ENCODE measurements at places on chromosomes 12 and 14.
A peak's percentile ranks its signal among the peaks of the same experiment; 100 is the strongest.

- no peak for DNase-seq
Measured at GRCh38 chr12:12019881-12020280, 50.9 kb upstream of the BCL2L14 start.

DNA sequence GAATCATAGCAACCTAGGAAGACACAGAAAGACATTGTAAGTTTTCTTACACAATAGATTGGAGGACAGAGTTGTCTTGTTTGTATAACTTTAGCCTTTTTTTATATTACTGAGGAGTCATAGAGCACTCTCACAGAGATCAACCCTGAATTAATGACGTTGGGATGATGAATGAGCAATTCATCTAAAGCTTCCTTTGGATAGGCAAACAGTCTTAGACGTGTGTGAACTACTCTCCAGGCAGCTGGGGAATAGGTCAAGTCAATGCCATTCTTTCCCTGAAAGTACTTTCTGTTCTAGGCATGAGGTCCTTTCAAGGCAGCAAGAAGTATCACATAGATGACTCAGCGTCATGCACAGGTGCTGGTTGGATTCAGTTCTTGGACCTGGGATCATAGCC is 369.1 kb upstream of the NOVA1 start:
- DNase-seq = peak; percentile 11

GRCh38 chr12:109173443-109174240 is 57.3 kb downstream of the ACACB start:
- no peak for DNase-seq

DNA sequence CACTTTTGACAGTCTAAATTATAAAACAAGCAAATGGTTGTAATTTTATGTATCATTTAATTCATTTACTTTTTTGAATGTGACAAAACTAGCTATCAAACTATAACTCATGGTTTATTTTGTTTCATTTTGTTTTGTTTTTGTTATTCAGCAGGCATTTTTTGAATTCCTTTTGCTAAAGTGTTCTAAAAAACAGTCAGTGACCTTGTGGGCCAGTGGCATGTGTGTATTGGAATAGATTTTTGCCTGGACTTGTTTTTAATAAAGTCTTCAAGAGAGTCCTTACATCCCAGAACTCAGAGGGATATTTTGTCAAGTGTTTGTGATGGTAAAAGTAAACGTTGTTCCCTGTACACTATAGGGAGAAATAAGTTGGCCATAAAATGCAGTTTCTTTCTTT is 369.7 kb upstream of the SYT1 start:
- no peak for DNase-seq

- DNase-seq = no peak
Measured at GRCh38 chr12:52951640-52952039, 2.7 kb downstream of the KRT18 start.

DNA sequence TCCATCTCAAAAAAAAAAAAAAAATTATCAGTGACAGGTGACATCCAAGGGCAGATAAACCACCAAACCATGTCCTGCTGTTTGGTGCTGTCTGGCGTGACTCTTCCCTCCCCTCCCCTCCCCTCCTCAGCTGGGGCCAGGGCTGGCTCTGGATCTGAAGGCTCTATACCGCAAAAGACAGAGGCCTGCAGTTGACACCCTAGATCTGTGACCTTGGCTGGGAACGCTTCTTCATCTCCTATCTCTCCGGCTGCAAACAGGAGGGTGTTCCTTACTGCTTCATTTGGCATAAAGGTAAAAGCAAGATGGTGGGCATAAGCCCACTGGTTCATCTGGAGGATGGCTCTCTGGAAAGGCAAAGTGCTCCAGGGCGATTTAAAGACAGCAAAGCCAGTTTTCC is 126.8 kb upstream of the PRMT8 start:
- DNase-seq = no peak

GRCh38 chr14:104132981-104133380 is 5.4 kb upstream of the KIF26A start:
- DNase-seq = no peak

DNA sequence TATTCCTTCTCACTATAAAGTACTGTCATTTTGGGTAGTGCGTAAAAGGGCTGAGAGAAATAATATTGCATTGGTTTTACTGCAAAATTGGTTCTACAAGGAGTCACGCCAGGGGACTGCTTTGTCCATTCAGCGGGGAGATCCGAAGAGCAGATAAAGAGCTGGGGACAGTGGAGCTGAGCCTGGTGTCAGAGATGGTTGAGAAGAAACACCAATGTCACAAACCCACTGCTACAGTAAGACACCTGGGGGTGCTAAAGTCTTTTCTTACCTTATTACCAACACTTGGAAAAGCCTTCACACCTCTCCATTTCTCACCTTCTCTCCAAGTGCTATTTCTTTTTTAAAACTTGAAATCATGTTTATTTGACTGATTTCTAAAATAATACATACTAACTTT is 14.1 kb downstream of the IL31 start:
- DNase-seq = no peak
